Activated CD8-positive, alpha-beta memory T cell treated with anti-CD3 and anti-CD28 coated beads, Interleukin-2, amount 50 U/mL, for 48 hours (primary cell): ENCODE measurements at places on chromosomes 4 and X.

DNA sequence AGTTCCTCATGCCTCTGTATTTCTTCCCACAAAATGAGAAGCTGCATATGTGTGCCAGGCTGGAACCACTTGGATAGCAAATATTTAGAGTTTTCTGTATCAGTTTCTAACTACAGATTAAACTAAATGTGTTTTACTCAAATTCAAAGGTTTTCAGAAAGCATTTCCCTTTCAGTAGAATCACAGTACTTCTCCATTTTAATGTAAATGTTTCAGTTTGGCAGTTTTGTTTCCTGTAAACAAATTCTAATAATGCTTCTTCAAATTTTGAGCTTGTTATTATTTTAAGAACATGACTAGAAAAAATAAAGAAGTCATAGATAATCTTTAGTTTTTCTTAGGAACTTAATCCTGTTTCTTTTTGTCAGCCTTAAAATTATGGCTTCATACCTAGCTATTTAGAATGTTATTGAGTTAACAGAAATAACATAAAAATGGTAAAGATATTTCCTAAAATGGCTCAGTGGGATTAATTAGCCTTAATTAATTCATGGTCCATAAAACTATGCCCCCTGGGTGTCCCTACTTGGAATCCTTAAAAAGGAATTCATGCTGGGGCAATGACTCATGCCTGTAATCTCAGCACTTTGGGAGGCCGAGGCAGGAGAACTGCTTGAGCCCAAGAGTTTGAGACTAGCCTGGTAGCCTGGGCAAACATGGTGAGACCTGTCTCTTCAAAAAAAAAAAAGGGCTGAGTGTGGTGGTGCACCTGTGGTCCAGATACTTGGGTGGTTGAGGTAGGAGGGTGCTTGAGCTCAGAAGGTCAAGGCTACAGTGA is 83.8 kb upstream of the GPR34 start:
- DNase-seq, result no peak

DNA sequence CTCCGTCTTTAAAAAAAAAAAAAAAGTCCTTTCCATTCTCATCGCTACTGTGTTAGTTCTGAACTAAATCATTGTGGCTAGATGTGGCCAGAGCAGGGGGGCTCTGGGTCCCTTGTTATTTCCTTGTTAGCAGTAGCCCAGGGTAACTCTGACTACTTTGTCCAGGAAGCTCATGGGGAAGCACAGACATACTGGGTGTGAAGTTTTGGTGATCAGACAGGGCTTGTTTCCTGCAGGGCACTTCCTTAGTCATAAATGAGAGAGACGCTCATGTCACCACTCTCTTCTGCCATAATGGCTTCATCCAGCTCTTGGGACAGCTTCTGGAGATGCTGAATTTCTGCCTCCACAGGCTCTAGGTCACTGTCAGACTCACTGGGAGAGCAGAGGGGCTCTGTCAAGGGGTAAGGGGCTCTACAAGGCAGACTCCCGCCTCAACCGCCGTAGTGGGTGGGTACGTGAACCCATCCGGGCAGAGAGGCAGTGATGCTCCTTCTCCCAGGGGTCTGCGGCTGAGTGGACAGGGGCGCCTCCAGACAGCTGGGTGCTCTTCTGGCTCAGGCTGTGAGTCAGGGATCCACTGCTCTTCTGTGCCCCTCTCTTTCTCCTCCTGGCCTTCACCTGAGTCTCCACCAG is 12.9 kb downstream of the STIM2 start:
- peak; percentile 68 for DNase-seq

GRCh38 chr4:48195374-48195773 is 61.3 kb upstream of the TXK start:
- DNase-seq, result no peak

- DNase-seq, result no peak
Observed at GRCh38 chr4:137660211-137660610, 127.9 kb upstream of the PCDH18 start.

DNA sequence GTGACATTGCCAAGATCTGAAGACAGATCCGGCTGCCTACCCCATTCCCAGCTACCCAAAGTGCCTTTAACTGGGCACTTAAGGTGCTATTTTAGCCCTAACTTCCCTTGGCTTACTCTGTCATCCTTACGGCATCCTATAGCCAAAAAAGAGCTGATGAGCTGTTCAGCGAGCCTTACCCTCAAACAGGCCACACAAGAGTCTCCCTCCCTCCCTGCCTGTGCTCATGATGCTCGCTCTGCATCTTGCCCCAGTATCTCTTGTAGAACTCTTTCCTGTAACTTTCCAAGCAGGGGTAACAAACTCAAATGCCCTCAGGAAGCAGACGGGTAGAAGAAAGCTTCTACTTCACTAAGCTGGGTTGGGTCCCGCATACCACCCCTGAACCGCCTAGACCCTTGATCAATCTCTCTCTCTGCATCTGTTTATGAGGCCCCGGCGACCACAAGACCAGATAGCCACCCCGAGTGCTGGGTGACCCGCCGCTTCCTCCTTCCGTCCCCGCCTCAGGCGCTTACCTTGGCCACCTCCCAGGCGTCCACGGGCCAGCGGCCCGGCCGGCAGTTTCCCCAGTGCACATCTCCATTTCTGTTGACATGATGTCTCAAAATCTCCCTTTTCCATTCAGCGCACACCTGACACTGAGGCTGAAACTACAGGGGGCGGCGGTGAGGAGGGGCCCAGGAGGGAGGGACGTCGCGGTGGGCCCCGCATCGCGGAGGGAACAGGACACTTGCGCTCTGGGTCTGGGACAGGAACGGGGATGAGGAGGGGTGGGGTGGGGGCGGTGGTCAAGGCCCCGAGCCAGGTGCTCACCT is 663 bp downstream of the CXorf38 start:
- peak; percentile 58 for DNase-seq

DNA sequence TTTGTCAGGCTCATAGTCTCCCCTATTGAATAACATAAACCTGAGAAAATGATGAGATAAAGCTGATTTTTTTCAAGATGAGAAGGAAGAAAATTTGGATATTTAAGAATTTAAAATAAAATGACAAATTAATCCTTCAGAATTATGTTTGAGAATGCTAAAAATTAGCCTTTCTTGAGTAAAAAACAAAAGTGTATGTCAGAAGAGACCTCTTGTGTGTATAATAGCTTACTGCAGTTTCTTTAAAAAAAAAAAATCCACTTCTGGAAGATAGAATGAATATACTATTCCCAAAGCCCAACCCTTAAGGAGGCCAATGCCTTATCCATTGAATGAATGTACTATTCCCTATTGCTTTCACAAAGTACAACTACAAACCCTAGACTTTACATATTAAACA is 281.8 kb downstream of the RAPGEF2 start:
- no peak for DNase-seq

GRCh38 chrX:31240982-31241381 is 169.1 kb upstream of the FTHL17 start:
- DNase-seq, result no peak

- DNase-seq, result no peak
Observed at GRCh38 chrX:150958177-150958576, 25.0 kb upstream of the HMGB3 start.

- no peak for DNase-seq
Observed at GRCh38 chrX:47146121-47146935, 1.3 kb downstream of the RBM10 start.

GRCh38 chr4:163624727-163625126 is 130.2 kb downstream of the TMA16 start:
- no peak for DNase-seq

- no peak for DNase-seq
Observed at GRCh38 chr4:48237996-48238645, 31.5 kb downstream of the TEC start.

GRCh38 chr4:25859429-25860148 is 3.2 kb downstream of the SEL1L3 start:
- no peak for DNase-seq

DNA sequence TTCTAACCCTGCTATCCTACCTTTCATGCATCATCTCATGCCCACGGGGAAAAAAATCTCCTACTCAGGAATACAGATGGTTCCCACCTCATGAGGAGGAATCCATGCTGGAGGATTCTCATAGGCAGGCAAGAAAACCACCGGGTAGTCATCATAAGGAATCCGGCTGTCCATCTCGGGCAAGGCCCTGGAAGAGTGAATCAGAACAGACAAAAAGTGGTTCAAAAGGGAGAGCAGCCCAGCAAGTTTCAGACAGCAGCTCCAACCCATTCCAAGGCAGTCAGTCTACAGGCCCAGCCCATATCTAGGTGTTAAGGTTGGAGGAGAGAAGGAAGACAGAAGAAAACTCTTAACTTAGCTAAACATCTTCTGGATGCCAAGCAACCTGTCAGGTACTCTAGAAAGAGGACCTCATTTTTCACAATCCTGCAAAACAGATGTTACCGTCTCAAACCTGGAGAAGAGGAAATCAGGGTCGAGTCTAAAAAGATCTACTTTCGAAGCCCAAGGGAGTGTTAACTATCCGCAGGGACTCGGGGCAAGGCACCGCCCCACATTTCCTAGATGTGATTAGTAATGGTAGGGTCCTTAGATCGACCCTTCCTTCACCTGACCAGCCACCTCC is 447 bp downstream of the PDZD11 start:
- DNase-seq, result no peak

DNA sequence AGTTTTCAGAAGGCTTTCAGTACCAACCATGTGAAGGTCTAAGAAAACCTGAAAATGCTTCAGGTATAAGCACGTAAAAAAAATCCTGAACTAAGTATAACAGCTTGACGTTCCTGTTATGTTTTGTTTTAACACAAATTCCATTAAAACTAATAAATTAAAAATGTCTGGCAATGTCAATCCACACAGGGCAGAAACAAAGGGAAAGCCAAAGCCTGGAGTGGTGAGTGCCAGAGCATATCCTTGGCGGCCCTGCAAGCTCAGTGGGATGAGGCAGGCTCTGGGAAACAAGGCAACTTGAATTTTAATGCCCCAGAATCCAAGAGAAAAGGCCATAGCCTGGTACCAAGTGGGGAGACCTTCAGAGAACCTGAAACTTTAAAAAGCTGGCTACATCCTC is 78.2 kb downstream of the EPHA5 start:
- DNase-seq, result no peak

DNA sequence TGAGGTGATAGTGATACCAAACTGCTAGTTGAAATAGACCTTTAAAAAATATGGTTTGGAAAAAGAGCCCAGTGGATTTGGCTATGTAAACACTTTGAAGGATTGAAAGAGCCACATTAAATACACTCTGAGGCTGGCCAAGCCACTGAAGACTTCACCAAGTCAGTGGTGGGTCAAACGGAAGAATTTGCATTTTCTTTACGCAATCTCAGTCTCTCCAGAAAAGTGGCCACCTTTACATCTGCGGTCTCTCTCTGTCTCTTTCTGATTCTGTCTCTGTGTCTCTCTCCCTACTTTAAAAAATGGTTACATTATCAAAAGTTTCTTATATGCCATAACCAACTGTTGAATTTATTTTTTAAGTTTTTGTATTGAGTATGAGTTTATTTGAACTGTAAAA is 651.2 kb upstream of the PITX2 start:
- no peak for DNase-seq

GRCh38 chr4:48017108-48017571 is 568 bp downstream of the NIPAL1 start:
- peak; percentile 74 for DNase-seq

- DNase-seq, result no peak
Observed at GRCh38 chrX:148185631-148186030, 204.5 kb downstream of the FMR1NB start.

DNA sequence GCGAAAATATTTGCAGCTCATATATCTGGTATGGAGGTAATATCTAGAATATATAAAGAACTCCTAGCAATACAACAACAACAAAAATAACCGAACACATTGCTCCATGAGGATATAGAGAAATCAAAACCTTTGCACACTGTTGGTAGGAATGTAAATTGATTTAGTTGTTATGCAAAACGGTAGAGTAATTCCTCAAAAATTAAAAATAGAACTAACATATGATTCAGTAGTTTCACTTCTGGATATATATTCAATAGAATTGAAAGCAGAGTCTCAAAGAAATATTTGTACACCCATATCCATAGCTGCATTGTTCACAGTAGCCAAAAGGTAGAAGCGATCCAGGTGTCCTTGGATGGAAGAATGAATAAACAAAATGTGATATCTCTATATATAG is 203.0 kb upstream of the CNKSR2 start:
- DNase-seq, result no peak

GRCh38 chr4:3312362-3312761 is 19.5 kb downstream of the RGS12 start:
- DNase-seq, result peak; percentile 28

DNA sequence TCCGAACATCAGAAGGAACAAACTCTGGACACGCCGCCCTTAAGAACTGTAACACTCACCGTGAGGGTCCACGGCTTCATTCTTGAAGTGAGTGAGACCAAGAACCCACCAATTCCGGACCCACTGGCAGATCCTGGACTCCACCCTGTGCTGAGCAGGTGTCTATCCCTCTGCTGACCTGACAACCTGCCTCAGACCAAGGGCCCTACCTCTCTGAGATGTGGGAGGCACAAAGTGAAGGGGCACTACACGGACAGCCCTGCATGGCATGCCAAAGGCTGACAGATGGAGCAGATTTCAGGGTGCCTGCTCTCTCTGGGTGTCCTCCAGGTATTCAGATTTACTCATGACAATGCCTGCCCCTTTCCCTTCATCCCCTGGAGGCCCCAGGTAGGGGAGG is 14.0 kb upstream of the HSFX1 start:
- DNase-seq, result no peak

DNA sequence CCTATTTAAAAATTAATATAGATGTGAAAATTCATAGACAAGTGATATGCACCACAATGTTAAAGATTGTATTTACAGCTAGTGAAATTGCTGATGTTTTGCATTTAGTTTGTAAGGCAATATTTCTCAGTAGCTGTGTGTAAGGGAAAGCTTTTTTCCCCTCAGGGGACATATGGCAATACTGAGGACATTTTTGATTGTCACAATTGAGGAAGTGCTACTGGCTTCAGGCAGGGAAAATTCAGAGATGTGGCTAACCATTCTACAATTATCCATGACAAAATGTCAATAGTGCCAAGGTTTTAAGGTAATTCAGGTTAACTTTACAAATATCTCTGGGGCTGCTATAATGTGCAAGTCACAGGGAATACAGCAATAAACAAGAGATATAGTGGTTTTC is 66.1 kb upstream of the IL15 start:
- DNase-seq, result no peak

DNA sequence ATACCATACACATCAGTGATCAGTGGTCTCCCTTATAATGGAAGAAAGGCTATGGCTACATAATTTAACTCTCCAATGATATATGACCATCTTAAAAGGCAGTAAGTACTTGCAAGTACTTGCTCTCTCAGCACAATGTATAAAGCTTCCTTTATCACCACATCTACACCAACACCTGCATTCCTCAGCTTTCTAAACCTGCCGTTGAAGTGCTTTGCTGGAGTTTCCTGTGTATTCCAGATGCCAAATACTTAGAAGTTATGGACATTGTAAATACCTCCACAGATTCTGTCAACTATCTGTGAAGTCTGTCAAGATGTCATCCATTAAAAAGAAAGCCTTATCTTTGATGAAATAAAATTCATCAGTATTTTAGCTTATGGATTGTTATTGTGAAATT is 335.0 kb upstream of the GALNTL6 start:
- DNase-seq, result no peak

- no peak for DNase-seq
Observed at GRCh38 chr4:7307394-7308099, 115.2 kb downstream of the SORCS2 start.

GRCh38 chr4:67744561-67745283 is 9.5 kb downstream of the GNRHR start:
- DNase-seq, result no peak
